ENCODE measurements at places on chromosomes 6 and 20.

DNA sequence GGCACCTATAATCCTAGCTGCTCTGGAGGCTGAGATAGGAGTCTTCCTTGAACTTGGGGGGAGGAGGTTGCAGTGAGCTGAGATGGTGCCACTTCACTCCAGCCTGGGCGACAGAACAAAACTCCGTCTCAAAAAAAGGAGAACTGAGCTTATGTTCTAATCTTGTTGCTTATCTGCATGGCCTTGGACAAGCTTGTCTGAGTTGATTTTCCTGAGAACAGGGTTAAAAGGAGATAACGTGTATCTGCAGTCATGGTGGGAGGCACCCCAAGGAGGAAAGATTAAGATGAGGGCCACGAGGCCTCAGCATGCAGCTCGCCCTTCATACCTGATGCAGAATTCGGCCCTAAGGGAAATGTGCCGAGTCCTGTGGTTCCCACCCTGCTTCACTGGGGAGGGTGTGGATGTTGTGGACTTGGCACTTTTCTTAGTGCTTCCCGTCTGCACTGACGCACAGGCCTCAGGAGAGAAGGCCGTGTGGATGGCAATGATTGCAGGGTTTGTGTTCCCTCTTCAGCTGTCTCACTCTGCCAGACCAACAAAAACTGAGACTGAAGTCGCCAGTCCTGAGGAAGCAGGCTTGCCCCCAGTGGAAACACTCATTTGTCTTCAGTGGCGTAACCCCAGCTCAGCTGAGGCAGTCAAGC, 56.3 kb downstream of the EZR start:
- no peak for DNase-seq

- no peak for DNase-seq
Measured at GRCh38 chr20:31731321-31731717, 7.8 kb upstream of the TPX2 start.

DNA sequence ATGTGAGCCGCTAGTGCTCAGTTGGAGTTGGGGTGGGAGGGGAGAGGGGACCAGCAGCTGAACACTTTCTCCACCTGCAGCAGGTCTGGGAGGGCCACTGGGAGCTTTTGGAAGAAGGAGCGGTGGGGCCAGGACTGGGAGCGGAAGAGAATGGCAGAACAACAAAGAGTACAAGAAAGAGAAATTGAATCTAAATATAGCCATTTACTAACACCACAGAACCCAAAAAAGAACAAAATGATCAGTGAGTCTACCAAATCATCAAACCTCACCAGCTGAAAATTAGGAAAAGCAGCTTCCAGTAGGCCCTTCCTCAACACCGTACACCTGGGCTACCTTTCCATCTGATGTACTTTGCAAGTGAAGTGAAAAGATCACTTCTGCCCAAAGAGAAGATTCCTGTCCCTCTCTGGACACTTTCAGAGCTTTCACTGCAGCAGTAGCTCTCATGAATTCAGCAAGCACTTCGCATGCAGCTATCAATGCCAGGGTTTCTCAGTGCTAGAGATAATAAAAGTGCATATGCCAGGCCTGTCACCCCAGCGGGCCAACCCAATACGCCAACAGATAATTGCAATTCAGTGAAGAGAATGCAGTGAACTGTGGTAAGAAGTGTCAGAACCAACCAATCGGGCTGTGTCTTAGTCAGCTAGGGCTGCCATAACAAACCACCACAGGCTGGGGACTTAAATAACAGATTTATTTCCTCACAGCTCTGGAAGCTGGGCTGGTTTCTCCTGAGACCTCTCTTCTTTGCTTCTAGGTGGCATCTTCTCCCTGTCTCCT, 597 bp downstream of the LY86 start:
- no peak for DNase-seq

DNA sequence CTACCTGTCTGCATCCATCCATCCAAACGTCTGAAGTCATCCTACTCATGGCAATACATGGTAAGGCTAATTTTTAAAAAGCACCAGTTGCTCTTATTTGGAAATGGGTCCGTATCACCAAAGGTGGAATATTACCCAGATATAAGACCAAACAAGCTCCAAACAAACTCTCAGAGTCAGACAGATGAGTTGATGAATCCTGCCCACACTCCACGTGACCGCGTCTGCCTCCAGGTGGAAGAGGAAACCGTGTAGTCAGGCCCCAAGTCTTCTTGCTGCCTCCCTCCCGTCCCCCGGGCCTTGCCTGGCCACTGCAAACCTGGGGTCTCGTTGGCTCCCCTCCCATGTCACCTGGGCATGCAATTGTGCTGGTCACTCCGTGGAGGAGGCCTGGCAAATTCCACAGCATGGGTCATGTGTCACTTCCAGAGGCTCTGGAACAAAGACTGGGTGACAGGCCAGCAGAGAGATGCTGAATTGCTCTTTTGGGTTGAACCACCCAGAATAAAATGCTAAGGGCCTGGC, 31.8 kb downstream of the CTCFL start:
- DNase-seq = no peak

DNA sequence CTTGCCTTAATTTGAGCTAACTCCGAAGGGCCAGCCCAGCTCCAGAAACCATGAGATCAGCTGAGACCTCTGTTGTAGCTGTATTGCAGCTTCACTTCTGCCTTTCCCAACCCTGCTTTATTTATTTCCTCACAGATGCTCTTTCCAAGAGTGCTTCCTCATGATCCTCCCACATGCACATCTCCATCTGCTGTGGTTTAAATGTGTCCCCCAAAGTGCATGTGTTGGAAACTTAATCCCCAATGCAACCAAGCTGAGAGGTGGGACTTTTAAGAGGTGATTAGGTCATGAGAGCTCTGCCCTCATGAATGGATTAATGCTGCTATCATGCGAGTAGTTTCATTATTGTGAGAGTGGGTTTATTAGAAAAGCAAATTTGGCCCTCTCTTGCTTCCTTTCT, 164.4 kb upstream of the TAB2 start:
- no peak for DNase-seq

- no peak for DNase-seq
Measured at GRCh38 chr6:35573495-35574110, 60.9 kb upstream of the TULP1 start.

DNA sequence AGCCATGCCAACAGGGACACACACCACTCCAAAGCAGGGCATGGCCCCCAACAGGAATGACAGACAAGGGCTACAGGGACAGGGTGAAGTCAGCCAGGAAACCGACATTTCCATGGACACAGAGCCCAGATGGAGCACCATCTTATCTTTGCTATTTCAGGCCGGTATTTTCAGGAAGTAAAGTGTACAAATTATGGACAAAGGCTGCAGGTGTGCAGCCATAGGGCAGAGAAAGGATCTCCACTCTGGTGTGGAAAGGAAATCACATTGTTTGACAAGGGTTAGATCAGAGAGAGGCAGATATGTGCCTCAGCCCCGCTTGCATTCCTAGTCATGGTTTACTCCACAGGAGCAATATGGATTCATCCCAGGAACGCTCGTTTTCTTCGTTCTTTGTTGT, 81.7 kb upstream of the SLC22A23 start:
- no peak for DNase-seq

DNA sequence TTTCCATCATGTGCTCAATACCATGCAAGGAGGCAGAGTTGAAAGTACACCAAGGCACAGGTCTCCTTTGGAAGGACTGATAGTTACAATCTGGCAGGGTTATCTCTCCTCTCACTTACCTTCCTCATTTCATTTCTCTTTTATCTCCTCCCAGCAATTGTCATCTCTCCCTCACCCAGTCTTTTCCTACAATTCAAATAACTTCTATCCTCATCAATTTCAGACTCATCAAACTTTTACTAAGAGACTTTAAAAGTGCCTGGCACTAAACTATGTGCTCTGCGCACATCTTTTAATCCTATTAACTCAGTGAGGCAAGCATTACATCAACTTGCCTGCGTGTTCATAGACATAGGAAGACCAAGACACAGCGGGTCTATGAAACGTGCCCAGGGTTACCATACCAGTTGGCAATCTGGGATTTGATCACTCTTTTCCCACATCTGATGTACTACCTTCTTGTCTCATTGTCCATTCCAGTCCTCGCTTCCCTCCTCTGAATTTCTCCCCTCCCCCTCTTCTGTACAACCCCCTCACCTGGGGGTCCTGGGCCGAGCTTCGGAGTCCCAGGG, 1.2 kb downstream of the VARS1 start:
- no peak for DNase-seq

- peak; percentile 55 for DNase-seq
Measured at GRCh38 chr6:29005183-29005885, at the start of gene ZNF311. ZNF311 (minus strand) TSS chr6:29005315; CDS start chr6:29003954, 1,361 bp downstream.

DNA sequence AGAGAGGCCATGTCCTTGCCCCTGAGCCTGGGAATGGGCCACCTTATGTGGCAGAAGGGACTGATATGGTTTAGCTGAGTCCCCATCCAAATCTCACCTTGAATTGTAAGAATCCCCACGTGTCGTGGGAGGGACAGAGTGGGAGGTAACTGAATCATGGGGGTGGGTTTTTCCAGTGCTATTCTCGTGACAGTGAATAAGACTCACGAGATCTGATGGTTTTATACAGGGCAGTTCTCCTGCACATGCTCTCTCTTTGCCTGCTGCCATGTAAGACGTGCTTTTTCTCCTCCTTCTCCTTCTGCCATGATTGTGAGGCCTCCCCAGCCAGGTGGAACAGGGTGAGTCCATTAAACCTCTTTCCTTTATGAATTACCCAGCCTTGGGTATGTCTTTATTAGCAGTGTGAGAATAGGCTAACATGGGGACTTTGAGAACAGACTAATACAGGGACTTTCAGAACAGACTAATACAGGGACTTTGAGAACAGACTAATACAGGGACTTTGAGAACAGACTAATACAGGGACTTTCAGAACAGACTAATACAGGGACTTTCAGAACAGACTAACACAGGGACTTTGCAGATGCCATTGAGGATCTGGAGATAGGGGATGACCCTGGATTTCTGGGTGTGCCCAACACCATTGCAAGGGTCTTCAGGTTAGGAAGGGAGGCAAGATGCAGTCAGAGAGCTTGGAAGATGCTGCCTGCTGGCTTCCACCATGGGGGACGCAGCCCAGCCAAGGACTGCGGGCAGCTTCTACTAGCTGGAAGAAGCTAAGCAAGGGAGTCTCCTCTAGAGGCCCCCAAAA, 86.9 kb downstream of the RAMACL start:
- no peak for DNase-seq

GRCh38 chr6:17902974-17903373, 84.5 kb downstream of the KIF13A start:
- no peak for DNase-seq

DNA sequence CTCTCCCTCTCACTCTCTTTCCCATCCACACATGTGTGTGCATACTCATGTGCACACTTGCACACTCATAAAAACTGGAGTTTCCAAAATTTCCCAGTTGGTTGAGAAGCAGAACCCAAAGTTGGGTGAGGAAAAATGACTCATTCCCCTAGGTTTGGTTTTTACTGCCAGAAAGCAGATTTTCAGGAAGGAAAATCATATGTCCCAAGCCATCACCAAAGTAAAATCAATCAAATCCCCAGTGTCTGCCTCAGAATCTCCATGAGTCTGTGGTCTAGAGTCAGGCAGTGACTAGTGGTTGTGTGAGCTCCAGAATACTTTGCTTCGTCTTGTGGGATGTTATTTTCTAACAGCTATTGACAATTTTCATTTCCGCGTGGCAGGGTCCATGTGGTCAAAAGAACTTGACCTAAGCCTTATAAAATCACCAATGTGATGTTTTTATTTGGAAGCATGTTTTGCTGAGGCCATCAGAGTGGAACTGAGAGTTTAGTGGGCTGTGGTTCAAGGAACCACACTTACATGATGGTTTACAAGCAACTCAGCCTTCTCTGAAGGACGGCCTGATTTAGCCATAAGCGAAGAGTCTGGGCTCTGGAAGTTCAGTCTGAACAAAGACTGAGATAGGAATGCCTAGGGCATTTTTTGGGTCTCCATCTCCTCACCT, 81.9 kb upstream of the CCN6 start:
- no peak for DNase-seq

GRCh38 chr6:161128680-161129196, 137.2 kb downstream of the MAP3K4 start:
- DNase-seq = no peak

DNA sequence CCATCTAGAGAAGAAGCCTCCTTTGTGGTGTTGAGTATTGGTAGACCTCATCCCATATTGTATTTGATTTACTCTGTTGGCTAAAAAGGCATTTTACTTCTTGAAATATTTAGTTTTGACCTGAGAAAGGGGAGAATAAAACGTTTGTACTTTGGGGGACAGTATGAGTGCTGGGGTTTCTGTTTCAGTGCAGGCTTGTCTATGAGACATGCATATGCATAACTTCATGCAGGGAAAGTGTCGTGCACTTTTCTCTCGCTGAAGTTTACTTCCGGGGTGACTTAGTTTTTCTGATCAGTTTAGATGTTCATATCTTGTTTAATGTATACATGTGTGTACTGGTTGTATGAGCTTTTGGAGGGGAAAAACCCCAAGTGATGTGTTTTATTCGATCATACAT, 59.5 kb downstream of the UTRN start:
- no peak for DNase-seq

DNA sequence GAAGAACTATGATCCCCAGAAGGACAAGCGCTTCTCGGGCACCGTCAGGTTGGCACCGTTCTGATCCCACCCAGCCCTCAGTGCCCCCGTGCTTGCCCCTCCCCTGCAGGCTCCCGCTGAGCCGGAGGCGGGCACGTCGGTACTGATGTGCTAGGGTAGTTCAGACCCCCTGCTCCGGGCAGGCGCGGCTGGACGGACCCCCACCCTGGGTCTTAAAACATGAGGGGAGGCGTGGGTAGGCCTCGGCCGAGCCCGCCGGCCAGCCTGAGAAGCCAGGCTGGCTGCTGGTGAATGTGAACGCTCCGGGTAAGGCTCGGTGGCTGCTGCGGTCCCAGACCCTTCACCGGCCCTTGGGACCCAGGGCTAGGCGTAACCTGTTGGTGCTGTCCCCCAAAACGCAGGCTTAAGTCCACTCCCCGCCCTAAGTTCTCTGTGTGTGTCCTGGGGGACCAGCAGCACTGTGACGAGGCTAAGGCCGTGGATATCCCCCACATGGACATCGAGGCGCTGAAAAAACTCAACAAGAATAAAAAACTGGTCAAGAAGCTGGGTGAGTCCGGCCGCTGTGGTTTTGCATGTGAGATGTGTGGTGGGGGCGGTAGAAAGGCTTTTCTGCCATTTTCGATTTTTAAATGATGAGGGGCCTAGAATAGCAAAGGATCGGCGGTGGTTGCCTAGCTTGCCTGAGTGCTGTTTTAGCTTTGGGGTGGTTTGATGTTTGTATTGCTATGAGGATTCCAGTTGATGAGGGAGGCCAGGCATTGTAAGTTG, 964 bp downstream of the RPL10A start:
- no peak for DNase-seq

- DNase-seq = no peak
Measured at GRCh38 chr6:110999634-111000270, 17.9 kb downstream of the RPF2 start.

GRCh38 chr6:29647927-29648642, 8.8 kb upstream of the MOG start:
- DNase-seq = no peak

- no peak for DNase-seq
Measured at GRCh38 chr6:113631666-113632065, 225.5 kb upstream of the MARCKS start.
